Vagina (tissue), 2 donors: ENCODE measurements at places on chromosomes 7 and 10. TPM values are rescaled to one million over a fixed set of nuclear protein-coding genes. Genes with fewer than 3 reads are reported as not detected.

- DNase-seq = no peak
These were observed 52.0 kb upstream of the NKX6-2 start for GRCh38 chr10:132837905-132838304.

- DNase-seq = no peak
These were observed 680.8 kb downstream of the PHTF2 start for GRCh38 chr7:78479348-78479747.

DNA sequence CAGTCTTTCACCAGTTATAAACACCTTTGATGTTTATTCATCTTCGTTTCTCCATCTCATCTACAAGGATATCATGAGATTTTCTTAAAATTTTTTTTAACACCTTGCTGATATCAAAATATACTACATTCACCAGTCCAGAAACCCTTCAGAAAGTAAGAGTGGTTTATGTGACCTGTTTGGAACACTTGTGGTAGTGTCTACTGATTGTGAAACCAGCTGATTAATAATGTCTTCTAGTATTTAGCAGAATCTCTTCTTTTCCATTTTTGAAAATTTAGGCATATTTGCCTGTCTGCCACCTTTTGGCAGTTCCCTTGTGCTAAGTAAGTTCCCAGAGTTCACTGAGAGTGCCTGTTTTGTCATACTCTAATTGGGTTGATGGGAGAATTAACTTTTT is 18.5 kb downstream of the DLD start:
- no peak for DNase-seq

DNA sequence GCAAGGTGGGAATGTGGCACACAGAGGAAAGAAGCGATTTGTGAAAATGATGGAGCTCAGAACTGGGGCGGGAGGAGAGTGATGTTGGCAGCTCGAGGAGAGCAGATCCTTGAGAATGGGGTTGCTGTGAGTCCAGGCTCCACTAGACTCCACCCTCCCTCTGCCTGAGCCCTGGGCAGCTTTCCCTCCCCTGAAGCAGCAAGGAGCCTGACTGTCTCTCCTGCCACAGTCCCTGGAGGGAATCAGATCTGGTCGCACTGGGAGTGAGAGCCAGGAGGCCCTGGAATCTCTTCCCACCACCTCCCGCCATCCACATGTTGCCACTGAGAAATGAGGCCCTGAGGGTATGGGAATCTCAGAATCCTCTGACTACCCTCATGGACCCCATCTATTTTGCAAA is 362.7 kb downstream of the PLXNA4 start:
- no peak for DNase-seq

- DNase-seq = no peak
These were observed 37.0 kb downstream of the FAM171A1 start for GRCh38 chr10:15333909-15334649.

- DNase-seq = no peak
These were observed 29.9 kb upstream of the COL1A2 start for GRCh38 chr7:94364816-94365215.

GRCh38 chr10:115065801-115066200 is 27.4 kb upstream of the ATRNL1 start:
- DNase-seq = no peak

DNA sequence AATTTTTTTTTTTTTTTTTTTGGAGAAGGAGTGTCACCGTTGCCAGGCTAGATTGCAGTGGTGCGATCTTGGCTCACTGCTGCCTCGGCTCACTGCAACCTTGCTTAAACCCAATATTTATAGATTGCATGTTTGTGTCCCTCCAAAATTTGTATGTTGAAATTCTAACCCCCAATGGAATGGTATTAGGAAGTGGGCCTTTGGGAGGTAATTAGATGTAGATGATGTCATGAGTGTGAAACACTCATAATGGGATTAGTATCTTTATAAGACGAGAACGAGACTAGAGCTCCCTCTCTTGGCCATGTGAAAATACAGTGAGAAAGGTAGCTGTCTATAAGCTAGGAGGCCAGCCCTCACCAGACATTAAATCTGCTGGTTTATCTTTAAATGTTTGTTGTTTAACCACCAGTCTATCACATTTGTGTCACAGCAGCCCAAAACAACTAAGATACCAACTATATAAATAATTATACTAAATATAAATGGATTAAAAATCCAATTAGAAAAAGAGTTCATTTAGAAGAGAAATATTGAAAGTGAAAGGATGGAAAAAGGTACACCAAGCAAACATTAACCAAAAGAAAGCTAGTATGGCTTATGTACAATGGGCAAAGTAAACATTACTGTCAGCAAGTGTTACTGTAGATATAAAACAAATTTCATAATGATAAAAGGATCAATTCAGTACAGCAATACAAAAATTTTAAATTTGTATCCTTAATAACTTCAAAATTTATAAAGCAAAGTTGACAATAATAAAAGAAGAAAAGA is 9.3 kb downstream of the TCAF1 start:
- DNase-seq = no peak

DNA sequence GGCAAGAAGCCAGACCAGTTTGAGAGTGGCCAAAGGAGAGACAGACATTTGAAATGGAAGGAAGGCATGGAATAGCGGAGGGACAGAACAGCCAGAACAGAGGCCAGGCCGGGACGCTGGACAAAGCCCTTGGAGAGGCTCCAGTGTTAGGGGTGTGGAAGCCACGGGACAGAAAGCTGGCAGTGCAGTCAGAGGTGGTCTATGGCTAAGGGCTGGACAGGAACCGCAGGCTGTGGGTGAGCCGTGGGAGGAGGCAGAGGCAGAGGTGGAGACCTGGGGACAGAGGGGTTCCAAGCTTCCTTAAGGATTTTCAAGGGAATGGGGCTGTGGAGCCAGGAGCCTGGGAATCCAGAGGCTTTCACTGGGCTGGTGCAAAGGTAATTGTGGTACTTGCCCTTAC is 301.1 kb downstream of the GFRA1 start:
- DNase-seq = no peak

The DPP6 gene
- total RNA-seq = 7.9 TPM

The IDI2 gene
- not detected for total RNA-seq

GRCh38 chr10:27716521-27716920 is 29.1 kb downstream of the MKX start:
- no peak for DNase-seq

The GSAP gene
- total RNA-seq = 13.0 TPM

DNA sequence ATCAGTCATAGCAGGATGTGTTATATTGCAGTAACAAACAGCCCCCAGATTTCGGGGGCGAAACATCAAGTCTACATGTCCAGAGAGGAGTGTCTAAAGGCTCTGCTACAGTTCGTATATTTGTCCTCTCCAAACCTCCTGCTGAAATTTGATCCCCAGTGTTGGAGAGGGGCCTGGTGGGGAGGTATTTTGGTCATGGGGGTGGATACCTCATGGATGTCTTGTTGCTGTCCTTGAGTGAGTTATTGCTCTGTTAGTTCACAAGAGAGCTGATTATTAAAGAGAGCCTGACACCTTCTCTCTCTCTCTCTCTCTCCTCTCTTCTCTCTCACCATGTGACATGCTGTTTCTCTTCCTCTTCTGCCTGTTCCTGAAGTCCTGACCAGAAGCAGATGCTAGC is 343.7 kb downstream of the TCERG1L start:
- peak; percentile 37 for DNase-seq

DNA sequence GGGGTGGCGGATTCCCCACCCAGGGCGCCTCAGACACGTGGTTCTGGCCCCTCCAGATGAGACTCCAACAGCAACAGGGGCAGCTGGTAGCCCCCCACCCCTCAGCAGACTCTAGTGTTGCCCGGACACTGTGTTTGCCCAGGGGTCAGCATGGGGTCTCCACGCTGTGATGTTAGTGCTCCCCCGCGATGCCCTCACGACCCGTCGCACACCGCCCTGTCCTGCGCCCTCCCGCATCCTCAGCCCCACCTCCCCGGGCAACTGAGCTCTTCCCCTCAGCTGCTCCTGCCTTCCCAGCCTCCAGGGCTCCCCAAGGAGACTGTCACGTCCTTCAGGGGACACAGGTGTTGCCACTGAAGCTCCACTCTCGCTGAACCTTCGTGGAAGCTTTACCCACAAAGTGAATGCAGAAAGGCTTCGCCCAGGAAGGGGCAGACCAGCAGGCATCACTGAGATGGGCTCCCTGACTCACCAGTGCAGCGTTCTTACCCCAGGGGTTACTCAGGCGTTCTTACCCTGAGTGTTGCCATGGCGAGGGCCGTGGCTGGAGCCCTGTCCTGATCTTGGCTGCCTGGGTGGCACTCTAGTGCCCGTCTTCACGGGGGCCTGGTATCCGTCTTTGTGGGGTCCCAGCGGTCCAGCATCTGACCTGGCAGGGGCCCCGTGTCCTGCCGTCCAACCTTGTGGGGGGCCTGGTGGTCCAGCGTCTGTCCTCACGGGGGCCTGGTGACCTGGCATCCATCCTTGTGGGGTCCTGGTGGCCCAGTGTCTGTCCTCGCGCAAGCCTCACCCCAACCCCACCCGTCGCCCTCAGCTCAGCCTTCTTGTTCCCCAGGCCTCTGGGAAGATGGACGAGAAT is 14.6 kb downstream of the DPYSL4 start:
- DNase-seq = no peak

- DNase-seq = no peak
These were observed 279.1 kb downstream of the CCSER2 start for GRCh38 chr10:84607523-84607922.
